ENCODE measurements at places on chromosomes 7 and 10.

GRCh38 chr10:104033401-104033930 is 52.2 kb downstream of the COL17A1 start:
- no peak for DNase-seq

DNA sequence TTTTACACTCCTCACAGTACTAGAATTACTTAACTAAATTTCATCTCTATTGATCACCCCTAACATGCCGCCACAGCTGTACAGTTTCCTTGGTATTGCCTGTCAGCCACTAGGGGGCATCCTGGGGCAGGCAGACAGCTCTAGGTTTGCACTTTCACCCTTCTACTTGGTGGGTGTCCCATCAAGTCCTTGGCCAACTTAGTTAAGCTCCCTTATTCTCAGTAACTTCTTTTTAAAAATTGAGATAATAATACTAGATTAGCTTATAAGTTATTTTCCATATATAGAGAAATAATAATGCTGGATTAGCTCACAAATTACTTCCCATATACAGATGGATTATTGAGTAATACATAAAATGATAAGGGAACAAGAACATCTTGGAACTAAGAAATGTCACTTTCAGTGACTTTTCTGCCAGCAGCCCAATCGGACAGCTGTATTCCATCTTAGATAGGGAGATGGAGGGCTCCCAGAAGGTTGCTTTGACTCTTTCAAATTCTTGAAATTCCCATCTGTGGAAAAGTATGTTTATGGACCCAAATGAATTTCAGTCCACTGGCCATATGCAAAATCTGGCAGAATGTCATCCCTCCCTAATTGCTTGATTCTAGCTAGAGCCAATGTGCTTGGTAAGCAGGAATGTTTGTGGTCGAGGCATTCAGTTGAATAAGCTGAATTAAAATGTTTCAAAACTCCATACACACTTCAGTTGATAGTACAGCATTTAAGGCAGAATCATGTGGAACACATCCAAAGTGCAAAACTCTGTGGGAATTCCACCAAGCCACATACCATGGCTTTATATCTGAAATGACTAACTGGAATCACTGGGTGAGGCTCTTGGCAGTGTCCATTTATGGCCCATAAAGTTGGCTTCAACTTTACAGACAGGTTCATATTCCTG is 309.7 kb downstream of the CSTF2T start:
- DNase-seq, result no peak

DNA sequence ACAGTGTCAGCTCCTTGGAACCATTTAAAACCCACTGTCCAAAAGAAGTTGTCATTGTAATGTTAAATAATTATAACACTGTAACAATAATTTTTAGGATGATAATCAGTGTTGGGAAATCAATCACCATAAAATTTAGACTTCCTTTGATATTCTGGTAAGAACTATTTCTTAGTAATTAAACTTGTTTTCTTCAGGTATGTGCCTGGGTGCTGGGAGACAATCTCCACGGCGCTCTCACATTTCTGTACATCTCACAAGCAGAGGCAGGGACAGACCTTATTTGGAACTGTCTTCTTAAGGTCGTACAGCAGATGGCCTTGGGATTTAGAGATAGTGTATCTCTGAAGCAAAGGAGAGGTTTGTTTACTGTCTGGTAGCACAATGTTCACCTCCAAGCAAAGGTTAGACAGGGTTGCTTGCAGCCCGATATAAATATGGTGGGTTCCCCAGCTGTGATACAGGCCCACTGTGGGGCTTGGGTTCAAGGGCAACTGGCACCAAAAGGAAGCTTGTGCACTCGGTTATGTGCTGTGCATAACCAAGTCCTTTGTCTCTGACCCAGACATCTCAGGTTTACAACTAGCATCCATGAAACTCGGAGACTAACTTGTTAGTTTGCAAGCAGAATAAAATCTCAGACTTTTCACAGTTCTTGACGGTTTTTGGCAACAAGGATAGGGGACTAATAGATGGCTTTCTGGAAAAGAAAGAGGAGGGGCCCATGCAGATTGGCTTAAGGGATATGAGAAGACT is 125.5 kb downstream of the RNF32 start:
- no peak for DNase-seq

DNA sequence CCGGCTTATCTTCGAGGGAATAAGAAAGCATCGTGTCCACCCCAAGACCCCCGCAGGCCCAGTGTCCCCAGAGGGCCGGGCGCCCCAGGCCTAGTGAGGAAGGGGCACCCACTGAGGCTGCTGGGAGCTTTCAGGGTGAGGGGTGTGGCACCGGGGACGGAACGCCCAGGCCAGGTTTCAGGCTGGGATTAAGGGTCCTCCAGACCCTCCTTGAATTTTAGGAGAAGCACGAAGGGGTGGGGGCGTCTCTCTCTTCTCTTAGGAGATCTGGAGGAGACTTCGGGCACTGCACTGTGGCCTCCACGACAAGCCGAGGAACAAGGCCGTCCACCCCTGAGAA is 96.8 kb downstream of the PDGFA start:
- DNase-seq, result no peak

DNA sequence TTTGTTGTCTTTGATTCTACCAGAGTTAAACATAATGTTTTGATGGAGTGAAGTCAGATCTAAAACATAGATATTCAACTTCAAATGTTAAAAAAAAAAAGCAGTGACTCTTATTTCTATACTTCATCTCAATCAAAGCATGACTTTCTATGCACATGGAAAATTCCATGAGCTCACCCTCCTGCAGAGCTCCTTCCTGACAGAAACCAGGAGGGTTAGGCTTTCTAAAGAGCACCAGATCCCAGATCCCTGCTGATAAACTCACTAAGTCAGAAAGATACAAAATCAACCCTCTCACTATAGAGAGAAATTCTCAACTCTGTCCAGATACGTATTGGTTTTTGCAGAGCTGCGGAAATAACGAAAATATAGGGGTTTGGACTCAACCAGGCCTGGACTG is 122.6 kb downstream of the FAM107B start:
- DNase-seq, result no peak

DNA sequence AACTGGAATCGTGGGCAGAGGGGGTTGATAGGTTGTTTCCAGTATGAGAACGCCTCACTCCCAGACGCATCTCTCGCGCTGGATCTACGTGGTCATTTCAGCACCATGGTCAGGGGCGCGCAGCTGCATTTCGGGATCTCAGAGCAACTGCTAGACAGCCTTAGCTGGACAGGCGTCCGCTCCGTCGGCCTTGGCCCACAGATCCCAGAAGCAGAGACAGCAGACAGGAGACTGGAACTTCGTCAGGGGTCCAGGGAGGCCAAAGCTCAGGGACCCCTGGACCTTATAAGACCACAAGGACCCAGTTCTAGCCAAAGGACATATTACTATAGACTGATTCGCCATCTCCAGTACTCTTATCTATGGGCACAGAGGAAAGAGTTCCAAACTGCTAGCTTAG is 5.3 kb downstream of the NEUROG3 start:
- no peak for DNase-seq

GRCh38 chr10:123227706-123228105 is 73.5 kb downstream of the BUB3 start:
- no peak for DNase-seq

DNA sequence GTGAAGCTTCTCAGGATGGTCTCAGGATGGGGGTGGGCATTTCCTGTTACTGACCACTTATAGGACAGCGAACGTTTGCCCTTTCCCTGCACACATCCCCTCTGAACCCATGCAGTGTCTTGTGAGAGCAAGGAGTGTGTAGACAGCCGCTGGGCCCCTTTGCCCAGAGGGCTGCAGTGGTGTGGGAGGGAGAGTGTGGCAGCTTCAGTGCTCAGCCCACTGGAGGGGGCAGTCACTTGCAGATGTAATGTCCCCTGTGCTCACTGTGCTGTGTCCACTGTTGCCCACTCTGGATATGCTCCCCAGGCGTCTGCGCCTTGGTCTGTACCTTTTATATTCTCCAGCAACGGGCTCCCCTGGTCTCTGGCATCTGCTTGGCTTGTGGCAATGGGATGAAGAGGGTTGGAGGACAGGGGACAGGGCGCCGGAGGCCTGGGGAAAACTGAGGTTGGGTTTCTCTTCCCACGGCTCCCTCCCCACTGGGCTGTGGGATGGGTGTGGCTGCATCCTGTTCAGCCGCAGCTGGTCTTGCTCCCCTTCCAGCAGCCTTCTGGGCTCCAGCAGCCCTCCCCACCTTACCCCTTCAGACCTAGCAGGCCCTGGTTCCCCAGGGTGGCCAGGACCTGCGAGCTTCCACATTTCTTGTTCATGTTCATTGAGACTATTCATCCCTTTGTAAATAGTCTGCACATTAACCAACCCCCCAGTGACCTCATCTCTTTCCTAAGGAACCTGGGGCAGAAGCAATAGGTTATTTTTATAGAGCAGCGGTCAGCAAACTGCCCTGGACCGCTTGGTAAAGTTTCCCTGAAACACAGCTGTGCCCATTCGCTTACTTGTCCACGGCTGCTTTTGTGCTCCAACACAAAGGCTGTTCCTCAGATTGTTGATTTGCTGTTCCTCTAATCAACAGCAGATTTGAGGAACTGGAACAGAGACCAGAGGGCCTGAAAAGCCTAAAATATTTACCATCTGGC is 6.1 kb downstream of the ZNF789 start:
- no peak for DNase-seq

- DNase-seq, result no peak
Measured at GRCh38 chr7:2505401-2505800, 14.2 kb upstream of the LFNG start.

GRCh38 chr7:37212051-37212450 is 236.6 kb downstream of the ELMO1 start:
- no peak for DNase-seq

DNA sequence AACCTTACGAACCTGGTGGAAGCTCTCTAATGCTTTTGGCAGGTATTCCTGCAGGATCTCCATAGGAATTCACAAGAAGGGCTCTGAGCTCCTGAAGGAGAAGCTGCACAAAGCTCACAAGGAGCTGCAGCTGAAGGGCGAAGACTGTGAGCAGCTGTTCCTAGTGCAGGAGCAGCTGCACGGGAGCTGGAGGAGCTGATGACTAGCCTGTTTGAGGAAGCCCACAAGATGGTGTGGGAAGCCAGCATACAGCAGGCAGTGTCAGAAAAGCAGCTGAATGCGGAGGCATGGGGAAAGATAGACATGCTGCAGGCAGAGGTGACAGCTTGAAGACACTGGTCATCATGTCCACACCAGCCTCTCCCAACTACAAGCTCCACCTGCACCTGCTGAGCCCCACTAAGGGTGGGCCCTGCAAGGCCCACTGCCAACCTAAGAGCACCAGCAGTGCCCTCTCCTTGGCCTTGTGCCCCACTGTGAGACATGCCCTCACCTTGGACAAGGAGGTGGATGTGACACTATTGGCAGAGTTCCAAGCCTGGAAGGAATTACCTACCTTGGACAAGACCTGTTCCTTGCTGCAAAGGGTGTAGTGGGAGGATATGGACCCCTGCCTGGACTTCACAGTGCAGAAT is 250.6 kb downstream of the BBS9 start:
- DNase-seq, result no peak

GRCh38 chr10:118175148-118175547 is 128.4 kb upstream of the RAB11FIP2 start:
- DNase-seq, result no peak

- no peak for DNase-seq
Measured at GRCh38 chr10:10609379-10609955, 408.2 kb upstream of the CELF2 start.

DNA sequence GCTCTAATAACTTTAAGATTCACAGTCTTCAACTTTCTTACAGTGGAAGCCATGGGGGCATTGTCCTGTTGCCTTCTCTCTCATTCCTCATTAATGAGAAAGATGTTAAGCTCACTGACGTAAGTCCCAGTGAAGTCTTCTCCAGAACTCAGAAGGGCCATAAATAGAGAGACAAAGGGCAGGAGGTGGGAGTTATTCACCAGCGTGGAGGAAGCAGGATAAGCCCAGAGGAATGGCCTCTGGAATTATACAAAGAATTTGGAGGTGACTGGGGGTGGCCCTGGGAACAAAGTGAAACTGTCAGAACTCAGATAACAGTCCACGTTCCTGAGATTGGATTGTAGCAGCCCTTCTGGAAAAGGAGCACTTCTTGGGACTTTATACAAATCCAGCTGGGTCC is 52.4 kb downstream of the SORBS1 start:
- no peak for DNase-seq

DNA sequence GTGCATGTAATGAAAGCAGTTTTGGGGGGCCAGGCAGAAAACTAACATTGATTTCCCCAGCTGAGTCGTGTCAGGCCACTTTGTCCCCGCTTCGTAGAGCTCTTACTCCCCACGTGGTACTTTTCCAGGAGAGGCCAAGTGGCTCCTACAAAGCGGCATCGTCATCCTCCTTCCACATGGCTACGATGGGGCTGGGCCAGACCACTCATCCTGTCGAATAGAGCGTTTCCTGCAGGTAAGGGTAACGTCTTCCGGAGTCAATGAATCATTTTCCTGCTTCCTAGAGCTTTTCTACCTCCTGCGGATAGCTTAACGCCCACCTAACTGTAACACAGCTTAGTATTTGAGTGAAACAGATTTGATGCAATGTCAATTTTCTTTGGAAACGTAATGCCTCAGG is 21.7 kb upstream of the SEC61A2 start:
- DNase-seq, result no peak

- DNase-seq, result no peak
Measured at GRCh38 chr10:11297136-11297535, 279.5 kb downstream of the CELF2 start.

DNA sequence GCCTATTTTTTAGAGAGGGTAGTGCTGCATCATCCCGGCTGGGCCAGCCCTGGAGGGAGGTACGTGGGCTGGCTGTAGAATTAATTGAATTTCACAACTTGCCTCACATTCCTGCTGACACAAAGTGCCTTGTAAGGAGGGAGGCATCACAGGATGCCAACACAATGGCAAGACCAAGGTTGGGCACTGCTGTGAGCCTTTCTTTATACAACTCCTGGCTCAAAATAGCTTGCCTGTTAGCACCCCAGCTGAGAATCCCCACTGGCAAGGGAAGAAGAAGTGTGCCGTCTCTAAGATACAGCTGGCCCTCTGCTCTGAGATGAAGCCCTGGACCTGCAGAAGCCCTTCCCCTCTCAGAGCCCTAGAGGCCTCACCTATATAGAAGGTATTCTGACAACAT is 873.9 kb downstream of the GRID1 start:
- no peak for DNase-seq

DNA sequence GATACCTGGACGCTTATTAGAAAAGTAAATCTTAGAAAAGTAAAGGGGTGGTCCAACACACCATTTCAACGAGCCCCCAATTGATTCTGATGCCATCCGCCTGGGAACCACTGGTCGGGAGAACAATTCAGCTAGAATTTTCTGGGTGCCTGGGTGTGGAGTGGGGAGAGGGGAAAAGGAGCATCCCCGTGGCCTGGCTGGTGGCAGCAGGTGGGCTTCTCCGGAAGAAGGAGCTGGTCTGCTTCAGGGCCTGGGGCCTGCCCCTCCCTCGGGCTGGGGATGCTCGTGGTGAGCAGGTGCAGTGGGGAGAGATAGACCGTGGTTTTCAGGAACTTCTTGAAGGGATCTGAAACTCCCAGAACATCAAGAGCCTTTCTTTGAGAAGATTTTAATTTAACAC is 39.9 kb upstream of the DUSP5 start:
- DNase-seq, result no peak
